Gastroesophageal sphincter (tissue), 4 donors: ENCODE measurements at places on chromosomes 2 and 18.

DNA sequence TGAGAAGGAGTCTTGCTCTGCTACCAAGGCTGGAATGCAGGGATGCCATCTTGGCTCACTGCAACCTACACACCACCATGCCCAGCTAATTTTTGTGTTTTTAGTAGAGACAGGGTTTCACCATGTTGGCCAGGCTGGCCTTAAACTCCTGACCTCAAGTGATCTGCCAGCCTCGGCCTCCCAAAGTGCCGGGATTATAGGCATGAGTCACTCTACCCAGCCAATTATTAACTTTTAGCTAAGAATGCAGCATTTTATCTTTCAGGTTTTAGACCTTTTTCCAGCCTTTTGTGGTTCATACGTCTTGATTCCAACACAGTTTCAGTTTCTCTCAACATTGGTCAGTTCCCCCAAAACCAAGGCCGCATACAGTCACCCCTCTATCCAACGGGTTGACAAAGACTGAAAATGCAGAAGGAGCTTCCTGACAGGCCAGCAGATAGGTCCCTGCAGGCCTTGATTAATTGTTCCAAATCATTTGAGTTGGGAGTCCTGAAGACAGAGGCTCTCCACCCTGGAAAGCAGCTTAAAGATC, 262.2 kb upstream of the KLHL29 start:
- ATAC-seq: no peak

DNA sequence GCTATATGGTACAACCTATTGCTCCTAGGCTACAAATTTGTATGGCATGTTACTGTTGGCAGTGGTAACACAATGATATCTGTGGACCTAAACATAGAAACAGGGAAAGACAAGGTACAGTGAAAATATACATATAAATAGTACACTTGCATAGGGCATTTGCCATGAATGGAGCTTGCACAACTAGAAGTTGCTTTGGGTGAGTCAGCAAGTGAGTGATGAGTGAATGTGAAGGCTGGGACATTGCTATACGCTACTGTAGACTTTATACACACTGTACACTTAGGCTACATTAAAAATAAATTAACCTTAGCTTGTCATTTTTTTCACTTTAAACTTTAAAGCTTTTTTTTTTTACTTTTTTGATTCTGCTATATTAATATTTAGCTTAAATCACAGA, 500.0 kb upstream of the SETBP1 start:
- no peak for ATAC-seq

- no peak for ATAC-seq
These were observed 35.5 kb upstream of the C1D start for GRCh38 chr2:68098291-68098797.

GRCh38 chr2:237455764-237456163, 31.3 kb upstream of the MLPH start:
- ATAC-seq: no peak

GRCh38 chr2:66890166-66890742, 455.3 kb downstream of the MEIS1 start:
- ATAC-seq: no peak

DNA sequence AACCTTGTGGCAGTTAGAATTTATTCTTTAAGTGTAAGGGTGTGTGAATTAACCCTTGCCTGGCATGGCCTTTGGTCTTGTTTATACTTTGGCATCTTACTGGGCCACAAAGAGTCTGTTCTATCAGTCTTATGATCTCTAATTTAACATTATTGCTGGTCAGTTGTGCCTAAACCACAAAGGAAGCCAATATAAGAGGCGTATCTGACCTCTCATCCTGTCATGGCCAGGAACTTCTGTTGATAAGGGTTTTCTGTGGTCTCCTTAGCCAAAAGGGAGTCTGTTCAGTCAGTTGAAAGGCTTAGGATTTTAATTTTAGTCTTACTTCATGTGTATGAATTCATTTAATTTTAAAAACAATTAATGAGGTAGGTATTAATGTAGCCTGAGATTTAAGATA, 127.2 kb downstream of the LRRTM4 start:
- ATAC-seq: no peak

DNA sequence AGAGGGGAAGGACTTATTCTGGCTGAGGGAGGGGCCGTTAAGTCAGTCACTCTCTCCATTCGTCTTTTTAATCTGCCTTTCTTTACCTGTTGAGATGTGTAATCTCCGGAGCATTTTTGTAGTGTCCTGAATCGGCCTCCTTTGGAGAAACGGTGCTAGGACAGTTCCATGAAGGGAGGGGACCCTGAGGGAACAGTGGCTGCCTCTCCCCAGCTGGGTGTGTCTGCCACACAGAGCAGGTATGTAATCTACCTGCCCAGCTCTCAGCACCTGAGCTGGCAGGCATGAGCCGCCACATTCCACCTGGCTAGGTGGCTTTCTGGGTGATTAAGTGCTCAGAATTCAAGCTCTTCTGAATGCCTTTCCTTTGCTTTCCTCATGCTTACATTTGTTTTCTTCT, 131.2 kb downstream of the WDSUB1 start:
- no peak for ATAC-seq

DNA sequence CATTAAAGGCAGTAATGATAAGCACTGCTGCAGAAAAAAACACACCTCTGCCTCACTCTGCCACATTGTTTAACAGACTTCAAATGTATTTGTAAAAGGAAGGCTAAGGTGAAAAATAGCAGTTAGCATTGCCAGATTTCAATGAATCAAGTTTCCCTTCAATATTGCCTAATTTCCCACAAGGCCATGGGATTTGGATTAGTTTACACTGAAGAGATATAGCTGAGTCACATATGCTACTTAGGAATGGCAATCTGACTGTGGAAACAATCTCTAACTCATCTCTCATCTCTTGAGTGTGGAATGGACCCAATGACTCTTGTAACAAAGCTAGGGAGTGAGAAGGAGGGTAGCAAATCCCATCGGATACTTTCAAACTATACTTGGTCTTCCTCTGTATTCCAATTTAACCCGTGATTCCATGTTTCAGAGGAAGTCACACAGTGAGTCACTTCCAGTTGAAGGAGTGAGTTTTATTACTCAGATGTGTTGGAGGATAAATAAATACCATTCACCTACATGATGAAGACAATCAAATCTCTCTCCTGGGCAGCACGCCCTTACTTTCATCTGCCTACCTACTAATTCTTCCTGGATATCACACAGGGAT, 5.1 kb downstream of the B4GALT6 start:
- peak; percentile 67 for ATAC-seq

DNA sequence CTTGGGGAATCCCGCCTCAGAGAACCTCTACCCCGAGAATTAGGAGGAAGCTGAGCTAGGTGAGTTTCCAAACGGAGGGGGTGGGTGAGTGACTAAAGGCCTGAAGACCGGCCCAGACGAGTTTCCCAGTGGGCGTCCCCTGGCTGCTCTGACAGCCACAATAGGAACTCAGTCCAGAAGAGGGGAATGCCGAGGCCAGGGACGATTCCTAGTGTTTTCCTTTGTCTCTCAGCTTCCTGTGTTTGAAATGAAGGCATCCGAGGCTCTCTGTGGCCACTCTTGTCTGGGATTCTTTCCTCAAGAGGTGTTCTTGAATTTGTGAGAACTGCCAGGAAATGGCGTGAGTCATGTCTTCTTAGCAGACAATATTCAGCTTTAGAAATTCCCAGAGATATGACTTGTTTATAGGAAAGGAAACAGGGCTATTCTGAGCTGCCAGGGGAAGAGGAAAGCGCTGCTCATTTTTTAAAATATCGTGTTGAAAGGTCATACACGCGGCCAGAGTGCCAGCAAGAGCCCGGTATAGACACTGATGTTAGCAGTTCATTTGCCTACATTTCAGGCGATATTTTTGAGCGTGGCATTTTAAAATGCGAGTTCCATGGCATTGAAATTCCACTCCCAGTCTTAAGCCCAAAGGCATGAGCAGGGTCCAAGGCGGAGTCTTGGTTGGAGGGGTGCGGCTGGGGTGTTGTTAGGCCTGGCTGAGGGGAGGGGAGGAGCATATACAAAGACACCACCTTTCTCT, 169.1 kb upstream of the KLF7 start:
- ATAC-seq: peak; percentile 87

DNA sequence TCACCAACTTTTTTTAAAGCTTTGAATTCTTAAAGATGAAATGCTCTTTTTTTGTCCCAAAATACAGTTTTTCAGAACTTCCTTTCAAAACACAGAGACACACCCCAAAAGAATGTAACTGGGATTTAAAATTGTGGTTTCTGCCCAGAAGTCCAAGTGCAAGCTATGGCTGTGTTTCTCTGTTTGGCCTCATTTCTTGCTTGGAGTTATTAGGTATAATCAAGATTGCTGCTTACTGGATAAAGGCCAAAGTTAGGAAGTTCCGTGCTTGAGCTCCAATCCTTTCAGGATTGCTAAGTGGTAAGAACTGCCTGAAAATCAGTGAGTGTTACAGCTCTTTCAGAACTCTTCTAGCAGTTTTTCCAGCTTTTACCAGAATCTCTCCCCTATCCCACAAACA, 16.9 kb downstream of the ZBTB7C start:
- ATAC-seq: no peak

DNA sequence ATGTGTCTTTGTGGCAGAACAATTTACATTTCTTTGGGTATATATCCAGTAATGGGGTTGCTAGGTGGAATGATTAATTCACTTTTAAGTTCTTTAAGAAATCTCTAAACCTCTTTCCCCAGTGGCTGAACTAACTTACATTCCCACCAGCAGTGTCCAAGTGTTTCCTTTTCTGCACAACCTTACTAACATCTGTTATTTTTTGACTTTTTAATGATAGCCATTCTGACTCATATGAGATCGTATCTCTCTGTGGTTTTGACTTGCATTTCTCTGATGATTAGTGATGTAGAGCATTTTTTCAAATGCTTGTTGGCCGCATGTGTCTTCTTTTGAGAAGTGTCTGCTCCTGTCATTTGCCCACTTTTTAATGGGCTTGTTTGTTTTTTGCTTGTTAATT, 43.1 kb upstream of the PTH2R start:
- no peak for ATAC-seq

DNA sequence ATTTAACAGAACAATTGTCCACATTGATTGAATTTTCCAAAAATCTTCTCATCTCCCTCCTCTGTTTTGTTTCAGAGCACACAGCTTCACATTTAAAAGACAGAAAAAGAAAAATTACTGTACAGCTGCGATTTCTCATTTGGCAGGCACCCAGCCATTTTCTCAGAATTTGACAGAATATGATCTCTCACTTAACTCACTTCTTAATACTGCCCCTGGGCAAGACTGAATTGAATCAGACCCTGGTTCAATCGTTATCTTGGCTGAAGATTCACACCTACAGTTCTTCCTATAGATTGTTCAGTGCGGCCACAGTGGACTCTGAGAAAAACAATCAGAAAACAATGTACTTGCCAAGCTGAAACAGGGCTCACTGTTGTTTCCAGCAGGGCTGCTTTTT, 90.2 kb upstream of the LHCGR start:
- no peak for ATAC-seq

DNA sequence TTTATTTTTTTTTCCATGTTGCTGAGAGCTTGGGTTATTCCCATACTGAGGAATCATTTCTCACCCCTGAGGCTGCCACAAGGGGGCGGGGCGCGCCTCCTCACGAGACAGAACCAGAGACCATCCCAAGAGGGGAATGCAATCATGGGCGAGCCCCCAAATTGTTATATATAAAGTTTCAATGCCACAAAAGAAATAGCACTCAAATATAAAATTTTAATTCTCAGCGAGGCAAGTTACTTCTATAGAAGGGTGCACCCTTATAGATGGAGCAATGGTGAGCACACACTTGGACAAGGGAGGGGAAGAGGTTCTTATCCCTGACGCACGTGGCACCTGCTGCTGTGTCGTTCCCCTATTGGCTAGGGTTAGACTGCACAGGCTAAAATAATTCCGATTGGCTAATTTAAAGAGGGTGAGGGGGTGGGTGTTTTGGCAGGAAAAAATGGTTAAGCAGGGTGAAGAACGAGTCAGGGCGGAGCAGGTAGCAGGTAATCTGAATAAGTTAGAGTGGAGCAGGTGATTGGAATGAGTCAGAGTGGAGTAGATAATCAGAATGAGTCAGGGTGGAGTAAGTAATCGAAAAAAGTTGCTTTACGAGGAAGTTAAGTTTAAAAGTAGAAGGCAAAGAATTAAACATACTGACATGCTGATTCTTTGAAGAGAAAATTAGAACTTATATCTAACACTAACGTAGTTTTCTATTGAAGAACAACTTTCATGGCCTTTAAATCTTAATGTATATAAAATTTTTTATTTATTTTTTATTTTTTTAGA, 177.5 kb downstream of the MTCL1 start:
- ATAC-seq: no peak

DNA sequence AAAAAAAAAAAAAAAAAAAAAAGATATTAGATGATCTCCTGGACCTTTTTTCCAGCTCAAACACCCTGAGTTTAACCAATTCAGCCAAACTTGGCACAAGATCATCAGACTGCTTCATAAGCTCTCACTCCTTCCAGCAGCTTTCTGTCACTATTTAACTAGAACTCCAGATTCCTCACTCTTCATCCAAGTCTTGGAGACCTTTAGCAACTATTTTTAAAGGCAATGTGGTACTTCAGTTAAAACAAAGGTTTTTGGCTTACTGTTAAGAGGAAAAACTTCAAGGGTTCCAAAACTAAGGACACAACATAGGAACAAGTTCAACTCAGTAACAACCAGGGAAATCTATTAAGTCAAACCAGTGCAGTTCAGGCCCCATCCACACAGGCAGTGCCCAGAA, 23.2 kb downstream of the LAMA1 start:
- ATAC-seq: no peak

DNA sequence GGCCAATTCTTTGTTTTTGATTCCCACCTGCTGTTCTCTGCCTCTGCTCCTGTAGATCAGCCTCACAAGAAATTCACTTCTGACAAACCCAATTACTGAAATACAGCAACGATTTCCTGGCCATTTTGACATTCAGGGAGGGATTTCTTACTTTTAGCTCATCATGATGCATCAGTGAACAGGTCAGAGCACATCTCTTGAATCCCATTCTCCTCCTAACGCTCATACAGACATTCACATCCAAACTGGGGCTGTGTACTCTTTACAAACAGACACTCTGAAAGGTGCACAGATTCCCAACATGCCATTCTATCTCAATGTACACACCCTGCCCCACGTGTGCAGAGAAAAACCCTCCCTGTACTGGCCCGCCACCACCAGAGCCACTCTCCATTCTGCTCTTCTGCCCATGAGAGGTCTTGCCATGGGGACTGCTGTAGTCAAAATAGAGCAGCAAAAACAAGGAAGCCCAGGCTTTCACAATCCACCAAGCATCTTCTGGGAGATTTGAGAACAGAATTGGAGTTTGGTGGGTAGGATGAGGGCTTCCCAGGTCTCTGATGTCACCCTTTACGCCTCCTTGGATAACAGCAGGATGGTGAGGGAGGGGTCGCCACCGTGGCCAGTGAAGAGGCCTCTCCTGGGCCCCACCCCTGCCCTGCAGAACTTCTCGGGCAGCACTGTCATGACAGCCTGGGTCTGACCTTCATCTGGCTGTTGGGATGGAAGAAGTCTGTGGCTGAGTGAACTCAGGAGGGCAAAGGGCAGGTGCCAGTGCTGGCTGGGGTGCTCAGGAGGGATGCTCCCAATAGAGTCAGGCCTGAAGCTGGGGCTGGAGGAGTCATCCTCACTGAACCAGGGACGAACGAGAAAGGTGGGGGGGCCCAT, 41.9 kb upstream of the ZFP36L2 start:
- ATAC-seq: peak; percentile 6

- no peak for ATAC-seq
These were observed 56.5 kb downstream of the TFCP2L1 start for GRCh38 chr2:121228521-121228920.
